ENCODE measurements at places on chromosomes 3 and 15.

- peak; percentile 21 for DNase-seq
Observed at GRCh38 chr15:44194323-44195150, 534 bp downstream of the FRMD5 start.

GRCh38 chr3:196938124-196938523, 4.2 kb downstream of the NCBP2 start:
- no peak for DNase-seq

- DNase-seq: no peak
Observed at GRCh38 chr3:46551615-46552014, 14.5 kb downstream of the LRRC2 start.

DNA sequence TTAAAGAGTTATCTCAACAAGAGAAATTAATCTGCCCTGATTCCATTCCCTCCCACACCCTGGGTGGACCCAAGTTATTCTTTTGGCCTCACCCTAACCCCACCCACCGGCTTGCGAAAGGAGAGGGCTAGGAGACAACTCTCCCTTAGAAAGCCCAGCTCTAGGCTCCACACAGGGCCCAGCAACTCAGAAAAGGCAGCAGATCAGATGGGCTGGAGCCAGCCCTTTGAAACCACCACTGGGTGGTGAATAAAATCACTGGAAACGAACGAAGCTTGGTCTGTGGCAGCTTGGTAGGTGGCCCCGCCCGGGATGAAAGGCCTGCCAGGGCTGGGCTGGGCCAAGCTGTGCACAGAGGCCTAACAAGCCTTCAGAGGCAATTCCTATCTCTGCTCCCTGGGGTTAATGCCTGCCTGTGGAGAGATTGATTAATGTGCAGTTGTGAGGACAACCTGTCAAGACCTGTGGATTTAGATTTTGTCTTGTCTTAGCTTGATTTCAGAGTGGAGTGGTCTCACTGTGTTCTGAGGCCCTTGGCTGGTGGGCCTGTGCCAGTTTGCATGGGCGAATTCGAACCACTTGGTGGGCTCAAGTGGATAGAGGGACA, 38.8 kb downstream of the BHLHE40 start:
- DNase-seq: no peak

DNA sequence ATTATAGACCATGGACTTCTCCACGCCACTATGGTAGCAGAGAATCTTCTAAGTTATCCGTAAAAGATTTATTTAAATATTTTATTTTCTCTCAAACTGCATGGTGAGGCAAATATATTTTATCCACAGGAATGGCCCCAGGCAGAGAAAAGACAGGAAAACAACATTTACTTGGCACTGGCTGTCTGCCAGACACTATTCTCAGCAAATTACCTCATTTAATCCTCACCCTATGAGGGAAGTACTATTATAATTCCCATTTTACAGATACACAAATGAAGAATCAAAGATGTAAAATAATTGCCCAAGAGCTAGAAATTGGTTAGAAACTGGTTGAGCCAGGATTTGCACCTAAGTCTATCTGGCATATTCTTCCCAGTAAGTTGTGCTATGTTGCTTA, 361.4 kb upstream of the IL12A start:
- no peak for DNase-seq

- DNase-seq: no peak
Observed at GRCh38 chr3:179943117-179943880, 93.4 kb downstream of the PEX5L start.

DNA sequence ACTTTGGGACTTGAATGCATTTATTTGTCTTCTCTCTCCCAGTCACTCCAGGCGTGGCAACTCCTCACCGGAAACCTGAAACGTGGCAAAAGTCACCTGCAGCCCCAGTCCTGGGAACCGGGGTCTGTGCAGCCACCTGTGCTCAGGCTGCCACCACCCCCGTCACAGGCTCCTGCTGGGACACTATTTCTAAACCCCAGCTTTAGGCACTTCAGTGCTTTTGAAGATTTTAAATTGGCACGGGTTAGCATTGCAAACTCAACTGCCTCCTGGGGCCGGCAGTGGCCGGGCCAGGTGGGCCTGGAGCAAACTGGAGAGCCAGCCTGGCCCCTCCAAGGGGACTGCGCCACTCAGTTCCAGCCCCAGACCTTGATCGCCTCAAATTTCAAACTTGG, 146.7 kb upstream of the IQSEC1 start:
- no peak for DNase-seq

GRCh38 chr15:81111018-81111417, 23.1 kb upstream of the CFAP161 start:
- DNase-seq: no peak

- DNase-seq: no peak
Observed at GRCh38 chr3:3675801-3676200, 123.4 kb upstream of the LRRN1 start.

GRCh38 chr3:106827515-106828213, 549.6 kb upstream of the CCDC54 start:
- DNase-seq: no peak

- no peak for DNase-seq
Observed at GRCh38 chr3:5198986-5199731, 11.7 kb downstream of the EDEM1 start.

GRCh38 chr15:39925112-39925842, 5.2 kb upstream of the GPR176 start:
- DNase-seq: no peak

- DNase-seq: no peak
Observed at GRCh38 chr3:27847697-27848096, 125.6 kb upstream of the EOMES start.

- no peak for DNase-seq
Observed at GRCh38 chr15:73965758-73966113, 26.4 kb downstream of the STOML1 start.

GRCh38 chr3:12371525-12372140, 82.8 kb downstream of the PPARG start:
- no peak for DNase-seq

DNA sequence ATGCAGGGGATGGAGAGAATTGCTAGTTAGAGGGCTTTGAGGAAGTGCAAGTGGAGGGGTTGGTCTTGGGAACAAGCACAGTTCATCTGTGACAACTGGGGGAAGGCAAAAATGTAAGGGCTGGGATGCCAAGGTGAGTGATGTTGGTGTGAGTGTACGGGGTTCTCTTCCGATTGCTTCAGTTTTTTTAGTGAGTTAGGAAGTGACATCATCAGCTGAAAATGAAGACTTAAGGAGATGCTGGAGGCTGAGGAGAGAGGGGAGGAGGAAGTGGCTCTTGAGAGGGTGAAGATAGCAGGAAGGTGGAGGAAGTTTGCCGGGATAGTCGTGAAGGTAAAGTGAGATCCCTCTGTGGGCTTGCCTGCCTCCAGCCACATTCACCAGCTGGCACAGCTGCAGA, 12.7 kb downstream of the TICRR start:
- no peak for DNase-seq

GRCh38 chr3:52798376-52798977, 3.9 kb downstream of the ITIH3 start:
- DNase-seq: no peak

GRCh38 chr3:192943393-192943792, 25.7 kb upstream of the MB21D2 start:
- DNase-seq: no peak

DNA sequence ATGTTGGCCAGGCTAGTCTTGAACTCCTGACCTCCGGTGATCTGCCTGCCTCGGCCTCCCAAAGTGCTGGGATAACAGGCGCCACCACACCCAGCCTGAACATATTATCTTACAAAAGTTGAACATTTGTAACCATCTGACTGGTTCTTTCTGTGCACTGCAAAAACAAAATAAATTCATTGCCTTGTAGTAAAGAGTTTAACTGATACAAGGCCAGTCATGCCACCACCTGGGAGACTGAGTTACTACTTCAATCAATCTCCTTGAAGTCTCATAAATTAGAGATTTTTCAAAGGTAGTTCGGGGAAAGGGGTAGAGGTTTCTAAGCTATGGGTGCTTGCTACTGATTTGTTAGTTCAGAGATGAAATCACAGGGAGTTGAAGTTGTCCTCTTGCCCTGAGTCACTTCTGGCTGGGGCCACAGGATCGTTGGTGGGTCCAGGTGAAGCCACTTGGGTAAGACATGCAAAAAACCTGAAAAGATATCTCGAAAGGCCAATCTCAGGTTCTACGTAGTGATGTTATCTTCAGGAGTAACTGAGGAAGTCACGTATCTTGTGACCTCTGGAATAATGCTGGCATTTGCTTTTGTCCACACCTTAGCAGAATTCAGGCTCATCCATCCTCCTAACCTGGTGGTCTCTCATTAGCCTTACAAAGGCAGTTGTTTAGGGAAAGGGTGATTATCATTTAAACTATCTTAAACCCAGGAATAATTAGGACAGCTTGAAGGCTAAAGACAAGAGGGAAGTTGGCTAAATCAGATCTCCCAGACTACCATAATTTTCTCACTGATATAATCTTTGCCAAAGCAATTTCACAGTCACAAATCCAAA, 33.7 kb downstream of the ZBTB11 start:
- no peak for DNase-seq

DNA sequence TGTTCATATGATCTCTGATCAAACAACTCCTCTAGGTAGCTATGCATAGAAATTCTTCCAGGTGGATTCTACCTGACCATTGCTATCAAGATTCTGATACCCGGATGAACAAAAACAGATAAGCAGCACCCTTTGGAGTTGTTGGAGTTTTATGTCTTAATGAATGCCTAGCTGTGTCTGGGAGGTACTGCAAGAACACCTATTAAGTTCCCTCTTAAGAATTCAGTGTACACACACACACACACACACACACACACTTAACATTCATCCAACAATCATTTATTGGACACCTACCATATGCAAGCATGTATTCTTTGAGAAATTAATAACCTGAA, 58.1 kb upstream of the FNDC3B start:
- DNase-seq: no peak

- no peak for DNase-seq
Observed at GRCh38 chr3:25064681-25065080, 363.4 kb upstream of the RARB start.

DNA sequence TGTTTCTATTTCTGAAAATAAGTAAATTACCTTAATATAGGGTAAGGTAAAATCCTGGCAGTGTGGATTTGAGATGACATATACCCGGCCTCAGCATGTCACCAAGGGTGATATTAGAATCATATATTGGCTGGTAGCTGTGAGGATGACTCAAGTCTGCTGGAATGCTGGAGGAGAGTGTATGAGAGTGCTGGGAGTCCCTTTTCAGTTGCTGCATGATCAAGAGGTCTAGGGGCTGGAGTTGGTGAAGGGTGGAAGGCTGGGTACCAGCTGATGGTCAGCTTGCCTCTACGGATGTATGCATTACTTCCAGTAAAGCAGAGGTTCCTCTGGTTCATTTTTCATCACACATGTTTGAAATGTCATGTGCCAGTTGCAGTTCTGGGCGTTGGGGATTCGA, 40.6 kb downstream of the SLC25A26 start:
- no peak for DNase-seq

DNA sequence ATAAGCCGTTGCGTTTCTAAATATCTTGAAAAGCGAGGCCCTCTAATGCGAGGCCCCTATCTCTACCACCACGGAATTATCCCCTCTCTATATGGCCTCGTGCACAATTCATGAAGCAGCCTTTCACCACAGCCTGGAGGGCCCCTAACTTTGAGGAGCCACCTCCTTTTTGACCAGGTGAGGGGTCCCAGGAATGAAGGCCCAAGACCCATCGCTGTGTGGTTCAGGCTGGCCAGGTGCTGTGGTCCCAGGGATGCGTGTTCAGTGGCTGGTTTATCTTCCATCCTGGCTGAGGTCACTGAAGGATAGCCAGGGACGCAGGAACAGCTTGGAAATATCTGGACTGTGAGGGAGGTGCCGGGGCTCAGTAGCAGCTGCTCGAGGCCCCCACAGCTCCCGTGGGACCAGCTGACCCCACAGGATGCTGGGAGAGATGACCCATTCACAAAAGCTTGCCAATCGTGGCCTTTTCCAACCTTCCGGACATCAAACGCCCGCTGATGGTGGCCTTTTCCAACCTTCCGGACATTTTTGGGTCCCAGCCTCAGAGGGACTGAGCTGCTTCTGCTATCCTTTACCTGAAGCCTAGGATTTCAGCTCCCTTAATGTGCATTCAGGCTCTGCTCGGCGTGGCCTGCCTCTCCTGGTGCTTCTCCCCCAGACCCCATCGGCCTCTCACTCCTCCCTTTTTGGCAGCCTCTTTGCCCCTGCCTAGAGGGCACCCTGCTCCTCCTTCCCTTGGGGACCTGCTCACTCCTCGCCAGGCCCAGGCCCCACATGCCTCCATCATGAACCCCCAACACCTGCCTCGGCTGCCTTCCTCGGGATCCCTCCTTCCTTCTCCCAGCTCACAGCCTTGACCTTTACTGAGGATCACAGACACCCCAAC, 140.9 kb downstream of the CHSY1 start:
- DNase-seq: no peak

DNA sequence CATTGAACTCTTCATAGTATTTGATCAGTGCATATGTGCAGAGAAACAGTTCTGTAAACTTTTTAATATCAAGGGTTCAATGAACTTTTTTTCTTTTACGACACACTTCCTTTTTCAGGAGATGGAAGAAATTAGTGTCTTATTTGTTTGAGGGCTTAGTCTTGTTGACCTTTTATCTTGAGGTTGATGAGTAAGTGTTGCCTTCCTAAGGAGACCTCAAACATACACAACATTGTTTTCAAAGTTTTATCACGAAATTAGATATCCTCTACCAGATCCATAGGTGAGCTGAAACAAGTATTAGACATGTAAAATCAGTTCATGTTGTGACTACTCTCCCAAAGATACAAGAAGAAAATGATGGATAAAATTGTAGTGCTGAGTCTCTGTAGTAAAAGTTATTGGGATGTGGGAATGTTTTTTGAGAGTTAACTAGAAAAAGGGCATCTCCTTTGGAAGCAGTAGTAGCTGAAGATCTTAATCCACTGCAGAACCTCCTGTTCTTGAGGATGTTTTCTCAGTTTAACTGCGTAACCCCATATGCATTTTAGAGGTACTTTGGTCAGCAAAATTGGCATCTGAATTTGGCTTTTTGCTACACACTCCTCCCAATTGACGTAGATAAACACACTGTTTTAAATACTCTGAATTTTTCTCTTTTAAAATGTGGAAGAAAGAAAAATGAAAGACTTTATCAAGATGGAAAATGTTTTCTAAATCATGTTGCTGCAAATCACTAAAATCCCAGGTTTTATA, 116.8 kb downstream of the GALK2 start:
- no peak for DNase-seq

DNA sequence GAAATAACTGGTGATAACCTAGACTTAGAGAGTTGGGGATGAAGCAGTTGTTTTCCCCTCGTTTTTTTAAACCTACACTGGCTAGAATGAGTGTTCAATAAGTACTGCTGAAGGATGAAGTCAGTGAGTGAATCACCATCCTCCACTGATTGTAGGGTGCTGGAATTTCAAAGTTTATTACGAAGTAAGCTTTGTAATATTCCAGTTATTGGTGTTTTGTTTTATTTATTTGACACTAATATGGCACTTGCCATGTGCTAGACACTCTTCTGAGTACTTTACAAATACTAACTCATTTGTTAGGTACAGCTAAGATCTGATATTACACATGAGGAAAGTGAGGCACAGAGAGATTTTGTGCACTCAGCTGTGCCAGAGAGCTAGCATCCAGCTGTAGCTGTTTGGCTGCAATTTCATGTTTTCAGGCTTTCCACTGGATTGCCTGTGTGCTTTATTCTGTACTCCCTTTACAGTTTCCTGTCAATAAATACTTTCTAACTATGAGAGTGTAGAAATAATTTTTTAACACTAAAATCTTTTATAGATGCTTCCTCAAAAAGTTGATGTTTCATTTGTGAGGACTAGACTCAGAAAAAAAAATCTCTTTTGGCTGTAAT, 5.8 kb downstream of the MAP2K5 start:
- DNase-seq: no peak
